ENCODE measurements at places on chromosomes 1 and 21.

GRCh38 chr1:12505231-12505630 is 112.8 kb downstream of the DHRS3 start:
- no peak for DNase-seq

DNA sequence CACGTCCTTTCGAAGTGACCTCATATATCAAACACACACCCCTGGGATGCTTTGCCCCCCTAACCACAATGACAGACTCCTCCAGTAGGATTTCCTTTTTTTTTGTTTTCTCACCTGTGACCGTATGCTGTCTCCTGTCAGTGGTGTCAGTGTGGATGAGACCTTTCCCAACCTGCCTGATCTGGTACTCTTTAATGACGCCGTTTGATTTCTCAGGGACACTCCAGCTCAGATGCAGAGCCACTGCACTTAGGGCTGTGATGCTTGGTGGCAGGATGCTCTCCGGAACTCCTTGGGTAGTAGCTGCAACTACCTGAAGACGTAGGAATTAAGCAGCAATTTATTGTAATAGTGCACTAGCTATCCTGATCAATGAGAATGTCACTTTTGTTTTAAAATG is 212.6 kb downstream of the KCTD3 start:
- DNase-seq = no peak

DNA sequence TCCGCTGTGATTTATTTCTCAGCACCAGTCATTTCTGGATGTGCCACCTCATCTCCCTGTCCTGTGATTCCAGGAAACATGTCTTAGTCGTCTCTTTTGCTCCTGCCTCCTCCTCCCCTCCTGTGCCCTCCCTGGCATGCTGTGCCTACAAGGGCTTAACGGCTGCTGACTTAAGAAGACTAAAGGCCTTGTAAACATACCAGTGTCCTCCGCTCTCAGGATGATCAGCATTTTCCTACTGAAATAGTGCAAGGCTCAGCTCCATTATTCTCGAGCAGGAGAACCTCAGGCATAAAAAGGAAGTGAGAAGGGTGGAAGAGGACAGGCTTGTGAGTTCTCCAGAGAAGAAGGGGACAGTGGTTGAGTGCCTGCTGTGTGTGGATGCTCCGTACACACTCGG is 61.6 kb upstream of the RUNX3 start:
- no peak for DNase-seq

DNA sequence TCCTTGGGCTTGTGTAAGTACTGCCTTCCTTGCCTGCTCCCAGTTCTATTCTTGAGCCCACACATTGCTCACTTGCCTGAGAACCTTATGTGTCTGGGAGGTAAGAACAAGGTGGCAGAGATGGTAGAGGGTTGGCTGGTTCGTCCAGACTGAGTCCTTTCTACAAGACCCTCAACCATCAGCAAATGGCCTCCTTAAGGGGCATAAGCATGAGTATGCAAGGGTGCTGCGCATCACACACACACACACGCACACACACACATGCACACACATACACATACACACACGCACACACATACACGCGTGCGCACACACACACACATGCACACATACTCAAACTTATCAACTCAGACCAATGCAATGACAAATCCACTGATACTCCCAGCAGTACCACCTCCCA is 56.9 kb downstream of the RHBG start:
- no peak for DNase-seq

GRCh38 chr21:29382030-29382654 is 83.4 kb downstream of the BACH1 start:
- DNase-seq = no peak

GRCh38 chr1:96096613-96097321 is 624.8 kb upstream of the PTBP2 start:
- no peak for DNase-seq

- DNase-seq = no peak
These were observed 112.5 kb downstream of the TAS1R2 start for GRCh38 chr1:18746981-18747380.

GRCh38 chr1:204130178-204130577 is 21.7 kb downstream of the ETNK2 start:
- DNase-seq = no peak

GRCh38 chr1:117842408-117843170 is 86.8 kb downstream of the GDAP2 start:
- DNase-seq = no peak

GRCh38 chr1:165851034-165851658 is 23.7 kb downstream of the UCK2 start:
- no peak for DNase-seq

DNA sequence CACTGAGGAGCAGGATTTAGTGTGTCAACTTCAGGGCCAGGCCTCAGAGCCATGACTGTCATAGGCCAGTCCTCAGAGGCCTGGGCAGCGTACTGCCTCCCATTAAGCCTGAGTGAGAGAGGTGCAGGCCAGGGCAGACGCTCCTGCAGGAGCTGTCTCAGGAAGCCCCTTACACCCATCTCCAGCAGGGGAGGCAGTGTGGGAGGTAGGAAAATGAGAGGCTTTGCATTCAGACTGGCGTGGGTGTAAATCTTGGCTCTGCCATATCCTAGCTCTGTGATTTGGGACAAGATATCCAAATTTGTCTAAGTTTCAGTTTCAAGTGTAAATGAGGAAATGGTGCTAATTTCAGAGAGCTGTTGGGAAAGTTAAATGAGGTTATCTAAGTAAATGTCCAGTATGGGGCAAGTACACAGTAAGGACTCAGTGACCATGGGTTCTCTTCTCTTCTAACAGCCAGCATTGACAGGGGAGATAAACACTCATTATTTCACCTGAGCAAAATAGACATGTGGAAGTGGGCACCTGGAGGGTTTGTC is 184.1 kb downstream of the ZSCAN20 start:
- DNase-seq = no peak

DNA sequence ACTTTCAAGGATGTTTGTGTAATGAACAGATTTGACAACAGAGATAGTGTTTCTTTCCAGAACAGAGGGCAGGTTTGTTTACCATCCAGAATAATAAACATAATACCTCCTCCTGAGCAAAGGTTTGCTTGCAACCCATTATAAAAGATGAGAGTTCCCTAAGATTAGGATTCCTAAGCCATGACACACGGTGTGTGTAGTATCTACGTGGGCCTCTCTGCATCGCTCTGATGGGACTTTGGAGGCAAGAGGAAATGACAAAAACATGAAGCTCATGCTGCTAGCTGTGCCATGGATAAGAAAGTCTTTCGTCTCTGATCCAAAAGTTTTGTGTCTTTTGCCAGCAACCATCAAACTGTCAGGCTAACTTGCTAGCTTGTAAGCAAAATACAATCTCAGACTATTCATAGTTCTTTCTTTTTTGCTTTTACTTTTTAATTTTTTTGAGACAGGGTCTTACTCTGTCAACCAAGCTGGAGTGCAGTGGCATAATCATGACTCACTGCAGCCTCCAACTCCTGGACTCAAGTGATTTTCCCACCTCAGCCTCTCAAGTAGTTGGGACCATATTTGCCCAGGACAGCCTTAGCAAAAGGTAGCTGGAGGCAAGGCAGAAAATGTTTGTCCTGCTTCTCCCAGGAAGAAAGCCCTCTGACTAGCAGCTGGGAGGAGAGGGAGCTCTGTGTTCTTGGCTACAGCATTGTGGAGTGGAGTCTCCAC is 81.1 kb downstream of the LHX4 start:
- no peak for DNase-seq
